ENCODE measurements at places on chromosomes 13 and 19. TPM values are rescaled to one million over a fixed set of nuclear protein-coding genes. Genes with fewer than 3 reads are reported as not detected.

DNA sequence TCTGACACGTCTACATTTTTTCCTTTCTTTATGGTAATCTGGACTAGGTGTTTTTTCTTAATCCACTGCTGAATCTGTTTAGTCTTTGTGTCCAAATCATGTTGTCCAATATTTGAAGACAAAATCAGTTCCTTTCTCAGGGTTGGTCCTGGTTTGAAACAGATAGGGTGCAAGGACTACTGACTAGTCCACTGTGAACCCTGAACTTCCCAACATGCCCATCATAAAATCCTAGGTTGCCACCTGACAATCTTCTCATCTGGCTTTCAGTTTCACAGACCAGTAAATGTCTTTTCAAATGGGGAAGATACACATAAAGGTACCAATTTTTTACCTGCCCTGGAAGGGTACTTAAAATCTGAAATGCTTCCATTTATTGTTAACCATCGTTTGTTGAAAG is 12.7 kb downstream of the GTF3A start:
- H3K27me3 ChIP-seq = no peaks in the 10 kb centered on the region
- no peaks in the 10 kb centered on the region for H3K36me3 ChIP-seq
- H3K4me3 ChIP-seq = no peak overlapping the region

GRCh38 chr13:31722673-31723072 is 16.7 kb upstream of the RXFP2 start:
- no peaks in the 10 kb centered on the region for H3K4me1 ChIP-seq
- no peak overlapping the region for H3K27ac ChIP-seq
- H3K36me3 ChIP-seq = no peaks in the 10 kb centered on the region
- no peak for DNase-seq
- no peak overlapping the region for H3K4me3 ChIP-seq

DNA sequence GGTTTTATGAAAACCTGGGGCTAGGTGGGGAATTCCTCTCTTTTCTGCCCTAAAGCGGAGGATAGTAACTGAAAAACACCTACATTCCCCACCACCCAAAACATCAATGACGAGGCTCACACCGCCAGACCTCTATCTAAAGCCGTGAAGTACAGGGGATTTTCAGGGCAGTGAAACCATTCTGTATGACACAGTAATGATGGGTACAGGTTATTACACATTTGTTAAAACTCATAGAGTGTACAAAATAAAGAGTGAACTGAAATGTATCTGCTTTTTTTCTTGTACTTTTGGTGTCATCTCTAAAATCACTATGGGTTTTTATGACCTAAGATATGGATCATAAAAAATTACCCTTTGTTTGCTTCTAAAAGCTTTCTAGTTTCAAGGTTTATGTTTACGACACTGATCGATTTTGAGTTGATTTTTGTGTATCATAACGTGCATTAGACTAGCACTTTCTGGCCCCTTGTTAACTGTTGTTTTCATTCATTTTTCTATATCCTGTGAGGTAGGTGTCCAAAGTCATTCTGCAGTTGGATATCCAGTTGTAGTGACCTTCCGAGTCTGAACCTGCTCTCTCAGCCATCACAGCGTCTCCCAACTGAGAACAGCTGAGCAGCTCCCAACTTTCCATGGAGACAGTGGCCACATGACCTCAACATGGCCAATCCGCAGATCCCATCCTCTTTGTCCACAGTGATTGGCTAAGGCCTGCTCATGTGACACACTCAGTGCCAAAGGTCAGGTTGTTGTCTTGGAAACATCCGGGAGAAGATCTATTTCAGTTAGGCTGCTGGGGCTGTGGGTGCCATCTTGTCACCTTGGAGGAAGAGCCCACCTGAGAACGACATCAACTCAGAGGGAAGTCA is 10.3 kb downstream of the MBD3L2B start:
- no peaks in the 10 kb centered on the region for H3K36me3 ChIP-seq
- no peak for DNase-seq
- H3K4me3 ChIP-seq = no peak overlapping the region
- H3K27me3 ChIP-seq = no peaks in the 10 kb centered on the region
- no peak overlapping the region for H3K27ac ChIP-seq

GRCh38 chr19:18478545-18479311 is 40.8 kb upstream of the ISYNA1 start:
- DNase-seq = peak; percentile 84
- H3K36me3 ChIP-seq = no peaks in the 10 kb centered on the region
- no peak overlapping the region for H3K4me3 ChIP-seq
- H3K4me1 ChIP-seq = peaks cover 8% of the 10 kb centered on the region
- H3K27me3 ChIP-seq = no peaks in the 10 kb centered on the region

- H3K36me3 ChIP-seq = no peaks in the 10 kb centered on the region
- no peaks in the 10 kb centered on the region for H3K27me3 ChIP-seq
- H3K4me1 ChIP-seq = no peaks in the 10 kb centered on the region
Observed at GRCh38 chr19:34317311-34317927, 47.6 kb upstream of the GPI start.

DNA sequence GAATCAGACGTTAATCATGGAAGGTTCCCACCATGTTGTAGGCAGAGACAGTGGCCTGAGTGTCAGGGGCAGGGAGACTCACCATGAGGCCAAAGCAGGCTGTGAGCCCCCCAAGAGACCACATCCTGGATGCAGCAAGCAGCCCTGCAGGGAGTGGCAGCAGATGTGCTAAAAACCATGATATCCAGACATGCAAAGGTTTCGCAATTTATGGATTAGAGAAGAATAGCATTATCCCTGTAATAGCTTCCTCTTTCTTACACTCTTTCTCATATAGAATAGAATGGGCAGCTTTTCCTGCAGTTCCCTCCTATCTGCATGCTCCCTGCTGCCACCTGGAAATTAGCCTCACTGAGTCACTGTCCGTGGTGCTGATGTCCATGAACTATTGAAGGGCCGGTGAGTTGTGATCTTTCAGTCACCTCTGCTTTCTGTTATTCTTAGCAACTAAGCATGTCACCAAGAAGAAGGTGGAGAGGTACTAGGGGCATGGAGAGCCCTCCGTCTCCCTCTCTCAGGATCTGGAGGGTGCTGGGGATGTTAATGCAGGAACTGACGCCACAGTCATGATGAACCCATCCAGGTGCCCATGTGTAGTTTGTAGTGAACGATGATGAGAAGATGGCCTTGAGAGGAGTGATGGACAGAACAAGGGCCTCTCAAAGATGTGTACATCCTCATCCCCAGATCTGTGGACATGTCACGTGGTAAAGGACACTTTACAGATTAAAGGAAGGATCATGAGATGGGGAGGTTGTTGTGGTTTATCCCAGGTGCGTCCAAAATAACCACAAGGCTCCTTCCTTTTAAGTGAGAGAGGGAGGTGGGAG is 9.9 kb downstream of the CEACAM4 start:
- H3K27ac ChIP-seq = no peak overlapping the region
- DNase-seq = no peak
- no peaks in the 10 kb centered on the region for H3K36me3 ChIP-seq

The RFXANK gene
- 50.3 TPM for total RNA-seq

Measured in uterus (tissue), 4 donors.